ENCODE measurements at places on chromosomes 12 and 14.

DNA sequence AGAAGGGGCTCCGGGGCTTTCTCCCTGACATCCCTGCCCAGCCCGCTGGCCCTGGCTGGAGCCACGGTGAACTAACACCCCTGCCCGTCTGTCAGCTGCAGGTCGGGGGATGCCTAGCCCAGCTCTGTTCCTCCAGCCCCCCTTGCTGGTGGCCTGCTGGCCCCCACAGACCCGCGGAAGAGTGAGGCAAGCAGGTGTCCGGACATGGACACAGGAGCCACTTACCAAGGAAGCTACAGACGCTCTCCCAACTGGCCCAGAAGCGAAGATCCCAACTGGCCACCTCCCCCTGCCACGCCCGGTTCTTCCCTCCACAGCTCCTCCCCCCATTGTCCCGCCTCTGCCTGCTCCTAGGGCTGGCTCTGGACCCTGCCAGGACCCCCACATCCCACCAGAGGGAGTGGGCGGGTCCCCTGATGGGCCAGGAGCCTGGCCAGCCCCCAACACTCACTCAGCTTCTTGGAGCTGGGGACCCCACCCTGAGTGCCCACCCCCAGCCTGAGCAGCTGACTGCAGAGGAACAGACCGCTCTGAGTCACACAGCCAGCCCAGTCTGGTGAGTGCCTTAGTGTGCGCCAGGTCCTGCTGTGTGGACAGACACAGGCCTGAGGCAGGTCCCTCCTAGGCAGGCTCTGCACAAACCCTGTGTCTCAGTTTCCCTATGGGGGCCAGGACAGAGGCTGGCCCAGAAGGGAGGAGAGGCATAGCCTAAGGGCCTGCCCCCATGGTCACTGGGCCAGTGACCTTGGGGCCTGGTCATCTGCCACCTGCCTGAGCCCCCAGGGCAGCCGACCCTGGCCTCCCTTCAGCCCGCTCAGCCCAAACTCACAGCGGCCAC lies 7.7 kb downstream of the AHNAK2 start:
- no peak for DNase-seq

- DNase-seq: no peak
Measured at GRCh38 chr12:108699955-108700563, 31.3 kb downstream of the CORO1C start.

DNA sequence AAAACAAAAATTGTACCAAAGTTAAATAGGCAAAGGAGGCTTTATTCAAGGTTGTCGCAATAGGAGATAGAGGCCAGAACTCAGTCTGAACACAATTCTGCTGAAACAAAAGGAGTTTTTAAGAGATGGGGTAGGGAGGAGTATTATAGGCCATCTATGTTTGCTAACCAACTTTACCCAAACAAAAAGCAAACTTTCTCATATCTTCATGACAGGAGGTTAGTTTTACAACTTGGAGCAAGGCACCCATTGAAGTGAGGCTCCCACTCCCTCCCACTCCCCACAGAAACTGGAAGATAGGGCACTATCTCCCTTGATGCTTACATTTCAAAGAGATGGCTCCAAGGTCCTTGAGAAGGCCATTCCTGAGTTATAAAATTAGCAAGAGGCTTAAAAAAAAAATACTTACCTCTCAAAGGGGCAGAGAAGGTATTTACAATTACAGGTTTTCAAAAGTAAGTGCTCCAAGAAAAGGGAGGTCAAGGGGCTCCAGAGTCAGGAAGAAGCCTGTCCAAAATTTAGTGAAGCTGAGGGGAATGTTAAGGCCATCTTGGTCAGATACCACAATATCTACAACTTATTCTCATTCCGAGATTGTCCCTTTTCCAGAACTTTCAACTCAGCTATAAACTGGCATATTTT lies 84.4 kb upstream of the DHRS4 start:
- DNase-seq: no peak

DNA sequence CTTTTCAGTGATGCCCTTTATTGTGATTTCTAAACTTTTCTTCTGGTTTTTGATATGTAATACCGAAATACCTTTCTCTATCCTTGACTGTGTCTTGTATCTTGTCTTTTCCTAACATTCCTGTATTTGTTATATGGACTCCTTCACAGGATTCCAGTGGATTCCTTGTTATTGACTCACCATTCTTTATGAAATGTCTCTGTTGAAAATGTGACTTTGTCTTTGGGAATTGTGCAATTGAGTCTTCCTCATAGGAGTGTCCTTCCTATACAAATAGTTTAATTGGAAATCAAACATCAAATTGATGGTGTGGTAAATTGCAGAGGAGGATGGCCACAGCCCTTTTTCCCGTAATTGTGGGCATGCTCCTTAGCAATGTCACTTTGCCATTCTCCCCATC lies 296.6 kb upstream of the KITLG start:
- no peak for DNase-seq

GRCh38 chr12:130593056-130593455 lies 123.0 kb downstream of the RIMBP2 start:
- DNase-seq: no peak

- DNase-seq: no peak
Measured at GRCh38 chr14:89480278-89480677, 63.2 kb upstream of the FOXN3 start.

DNA sequence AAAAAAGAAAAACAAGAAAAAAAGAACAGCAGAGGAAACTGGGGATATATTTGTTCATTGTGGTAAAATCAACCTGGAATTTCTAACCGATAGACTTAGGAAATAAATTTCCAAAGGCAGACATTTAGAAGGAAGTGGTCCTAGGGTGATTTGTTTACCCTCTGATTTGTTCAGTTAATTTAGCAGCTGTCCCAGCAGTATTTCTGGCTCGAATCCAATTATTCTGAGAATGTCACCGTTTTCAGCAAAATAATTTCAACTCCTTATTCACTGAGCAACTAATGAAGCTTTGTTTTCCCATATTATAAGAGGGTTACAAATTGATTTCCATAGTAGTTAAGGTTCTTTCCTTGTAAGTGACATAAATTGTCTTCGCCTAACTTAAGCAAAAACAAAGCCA lies 285.2 kb upstream of the SYT10 start:
- DNase-seq: no peak

- no peak for DNase-seq
Measured at GRCh38 chr14:103123634-103124500, 606 bp downstream of the TNFAIP2 start.

DNA sequence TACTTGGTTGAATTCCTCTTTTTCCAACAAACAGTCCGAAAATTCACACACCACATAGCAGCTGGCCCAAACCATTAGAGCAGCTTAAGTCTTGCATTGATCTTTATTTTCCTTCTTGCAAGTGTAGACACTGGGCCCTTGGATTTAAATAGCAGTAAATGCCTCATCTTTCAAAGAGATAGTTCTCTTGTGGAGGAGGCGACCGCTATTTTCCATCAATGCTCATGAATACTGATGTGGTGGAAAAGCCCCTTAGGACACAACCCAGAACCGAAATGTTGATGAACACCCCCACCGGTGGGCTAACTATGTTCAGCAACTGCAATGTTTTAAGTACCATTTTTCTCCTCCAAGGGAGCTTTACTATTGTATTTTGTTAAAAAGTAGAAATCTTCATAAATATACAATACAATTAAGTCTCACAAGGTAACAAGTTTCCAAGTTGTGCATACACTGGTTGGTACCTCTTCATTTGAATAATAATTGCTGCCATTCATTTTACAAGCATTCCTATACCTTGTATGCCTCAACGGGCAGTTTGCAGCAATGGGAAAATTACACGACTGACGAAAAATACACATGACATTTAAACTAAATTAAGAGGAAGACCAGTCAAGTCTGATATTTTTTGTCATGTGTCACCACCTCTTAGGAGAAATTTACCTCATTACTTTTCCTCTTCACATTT lies 18.0 kb downstream of the NIN start:
- no peak for DNase-seq

- DNase-seq: no peak
Measured at GRCh38 chr12:91138337-91138920, 27.1 kb upstream of the LUM start.
